ENCODE measurements at places on chromosomes 4 and X. TPM values are rescaled to one million over a fixed set of nuclear protein-coding genes. Genes with fewer than 3 reads are reported as not detected.

DNA sequence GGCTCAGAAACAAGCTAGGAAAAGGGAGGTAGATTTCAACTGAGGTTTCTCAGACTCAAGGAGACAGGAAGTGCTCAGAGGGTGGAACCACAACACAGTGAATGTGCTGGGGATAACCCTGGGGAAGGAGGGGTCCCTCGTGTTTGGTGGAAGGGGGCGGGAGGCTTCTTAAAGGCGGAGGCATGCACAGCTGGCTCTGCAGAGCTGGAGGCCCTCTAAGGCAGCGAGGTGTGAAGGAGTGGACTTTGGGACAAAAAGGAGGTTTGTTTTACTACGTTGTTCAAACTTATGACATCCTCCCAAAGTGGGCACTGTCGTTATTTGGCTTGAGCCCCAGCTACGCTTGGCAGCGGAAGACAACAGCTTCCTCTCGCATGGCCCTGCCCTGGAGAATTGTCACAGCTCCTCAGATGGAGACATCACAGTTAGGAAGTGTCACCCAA is 21.7 kb upstream of the MTM1 start:
- peak; percentile 14 for DNase-seq
- no peaks in the 10 kb centered on the region for H3K36me3 ChIP-seq
- H3K4me1 ChIP-seq: peaks cover 9% of the 10 kb centered on the region
- no peak overlapping the region for H3K27ac ChIP-seq
- H3K27me3 ChIP-seq: no peaks in the 10 kb centered on the region

- peaks cover 45% of the 10 kb centered on the region for H3K27me3 ChIP-seq
- no peak for DNase-seq
- H3K27ac ChIP-seq: no peak overlapping the region
- H3K4me1 ChIP-seq: no peaks in the 10 kb centered on the region
- H3K4me3 ChIP-seq: peak overlapping the region; percentile 10
- no peaks in the 10 kb centered on the region for H3K36me3 ChIP-seq
Measured at GRCh38 chr4:6221851-6222760, 21.8 kb upstream of the JAKMIP1 start.

DNA sequence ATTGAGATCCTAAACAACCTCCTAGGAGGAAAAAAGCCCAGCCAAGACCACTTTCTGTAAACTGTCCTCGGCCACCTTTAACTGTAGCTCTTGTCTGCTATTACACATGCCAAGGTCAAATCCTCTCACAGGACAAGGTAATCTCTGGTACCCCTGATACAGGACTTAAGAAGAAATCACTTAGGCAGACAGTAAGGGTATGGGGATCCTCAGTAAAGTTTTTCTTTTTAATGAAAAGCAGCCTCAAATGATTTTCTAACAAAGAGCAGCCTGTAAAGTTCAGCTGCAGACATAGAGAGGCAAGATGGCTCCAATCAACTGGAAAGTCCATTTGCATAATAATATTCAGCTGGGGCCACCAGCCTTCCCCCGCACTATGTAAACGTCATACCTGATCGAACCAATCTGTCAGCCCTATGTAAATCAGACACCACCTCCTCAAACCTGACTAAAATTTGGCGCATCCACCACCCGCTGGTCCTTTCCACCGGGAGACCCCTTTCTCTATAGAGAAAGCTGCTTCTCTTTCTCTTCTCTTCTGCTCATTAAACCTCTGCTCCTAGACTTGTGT is 14.6 kb upstream of the MPP1 start:
- DNase-seq: no peak
- H3K27ac ChIP-seq: no peak overlapping the region

GRCh38 chrX:40299641-40300046 is 201.9 kb upstream of the BCOR start:
- H3K4me3 ChIP-seq: no peak overlapping the region
- DNase-seq: no peak
- no peak overlapping the region for H3K27ac ChIP-seq

Gene TKTL2
- polyA plus RNA-seq: 0.01 TPM

All from large intestine (tissue), 12 donors.